Right lung (tissue), 10 donors: ENCODE measurements at places on chromosomes 5 and 9.

- DNase-seq: no peak
Observed at GRCh38 chr9:2027543-2028160, 12.5 kb downstream of the SMARCA2 start.

- no peak for DNase-seq
Observed at GRCh38 chr5:174777583-174777982, 53.2 kb downstream of the MSX2 start.

GRCh38 chr9:114691046-114691955 lies 9.3 kb upstream of the TEX48 start:
- no peak for DNase-seq

- no peak for DNase-seq
Observed at GRCh38 chr5:113776168-113776567, 262.7 kb downstream of the YTHDC2 start.

DNA sequence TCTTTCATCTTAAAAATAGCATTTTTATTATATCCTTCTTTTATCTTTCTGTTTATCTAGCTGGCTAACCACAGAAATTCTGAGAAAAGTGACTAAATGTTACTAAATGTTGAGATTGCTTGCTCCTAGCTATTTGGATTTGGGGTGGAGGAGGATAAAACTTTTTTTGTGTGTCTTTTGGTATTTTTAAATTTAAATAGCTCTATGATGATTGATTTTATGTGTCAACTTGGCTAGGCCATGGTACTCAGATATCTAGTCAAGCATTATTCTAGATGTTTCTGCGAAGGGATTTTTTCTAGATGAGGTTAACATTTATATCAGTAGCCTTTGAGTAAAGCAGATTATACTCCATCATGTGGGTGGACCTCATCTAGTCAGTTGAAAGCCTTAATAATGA lies 75.0 kb downstream of the GCNT1 start:
- no peak for DNase-seq

- no peak for DNase-seq
Observed at GRCh38 chr9:86452201-86452828, 98.1 kb upstream of the TUT7 start.

GRCh38 chr5:116572350-116573278 lies 2.0 kb downstream of the SEMA6A start:
- no peak for DNase-seq

DNA sequence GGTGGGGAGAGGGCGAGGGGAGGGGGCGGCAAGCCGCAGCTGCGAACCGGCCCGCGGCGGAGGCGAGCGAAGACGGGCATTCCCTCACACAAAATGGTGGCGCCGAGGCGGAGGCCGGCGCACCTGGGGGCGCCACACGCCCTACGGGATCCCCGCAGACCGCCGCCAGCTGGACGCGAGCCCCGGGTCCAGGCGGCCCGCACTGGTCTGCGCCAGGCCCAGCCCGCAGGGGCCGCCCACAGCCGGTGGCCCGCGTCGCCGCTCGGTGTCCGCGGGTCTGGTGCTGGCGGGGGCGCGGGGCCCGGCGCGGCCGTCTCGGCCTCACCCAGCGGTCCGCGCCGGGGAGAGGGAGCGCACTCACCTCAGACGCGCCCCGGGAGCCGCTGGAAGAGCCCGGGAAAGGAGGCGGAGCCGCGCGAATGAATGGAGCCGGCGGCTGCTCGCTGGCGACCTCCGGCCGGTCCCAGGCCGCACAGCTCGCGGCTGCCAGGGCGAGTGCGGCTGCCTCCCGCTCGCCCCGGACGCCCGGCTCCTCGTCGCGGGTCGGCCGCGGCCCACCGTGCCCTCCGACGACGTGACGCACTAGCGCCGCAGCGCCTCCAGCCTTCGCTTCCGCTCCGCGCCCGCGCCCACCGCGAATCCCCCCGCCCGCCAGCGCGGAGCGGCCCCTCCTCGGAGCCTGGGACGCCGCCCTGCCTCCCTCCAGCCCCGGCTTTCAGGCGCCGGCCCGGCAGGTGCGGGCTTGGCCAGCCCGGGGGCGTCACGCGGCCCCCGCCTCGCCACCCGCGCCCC lies at the start of gene FAM169A:
TSS of gene FAM169A (minus strand) at position 584 of the 792 bp plus-strand sequence. CDS start 24,711 bp downstream, outside the sequence.
- peak; percentile 29 for DNase-seq

- DNase-seq: no peak
Observed at GRCh38 chr5:37859805-37860204, 20.0 kb upstream of the GDNF start.

DNA sequence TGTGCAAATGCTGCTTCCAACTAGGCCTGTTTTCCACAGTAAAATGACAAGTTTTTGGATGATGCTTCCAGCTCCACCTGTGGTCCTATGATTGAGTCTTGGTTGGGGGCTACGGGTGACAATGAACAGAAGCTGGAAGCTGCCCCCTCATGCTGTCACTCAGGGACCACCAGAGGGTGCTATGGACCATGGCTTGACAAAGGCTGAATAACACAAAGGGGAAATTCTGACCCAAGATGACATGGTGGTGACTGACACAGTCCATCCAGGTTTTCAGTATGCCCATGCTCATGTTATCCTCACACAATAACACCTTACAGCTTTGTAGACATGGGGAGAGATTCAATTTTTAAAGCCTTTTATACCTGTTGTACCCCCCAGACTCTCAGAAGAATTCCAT lies 23.9 kb upstream of the SAP30L start:
- DNase-seq: no peak

- no peak for DNase-seq
Observed at GRCh38 chr9:103169798-103170197, 174.7 kb downstream of the CYLC2 start.

- no peak for DNase-seq
Observed at GRCh38 chr9:4228606-4229005, 71.3 kb downstream of the GLIS3 start.

DNA sequence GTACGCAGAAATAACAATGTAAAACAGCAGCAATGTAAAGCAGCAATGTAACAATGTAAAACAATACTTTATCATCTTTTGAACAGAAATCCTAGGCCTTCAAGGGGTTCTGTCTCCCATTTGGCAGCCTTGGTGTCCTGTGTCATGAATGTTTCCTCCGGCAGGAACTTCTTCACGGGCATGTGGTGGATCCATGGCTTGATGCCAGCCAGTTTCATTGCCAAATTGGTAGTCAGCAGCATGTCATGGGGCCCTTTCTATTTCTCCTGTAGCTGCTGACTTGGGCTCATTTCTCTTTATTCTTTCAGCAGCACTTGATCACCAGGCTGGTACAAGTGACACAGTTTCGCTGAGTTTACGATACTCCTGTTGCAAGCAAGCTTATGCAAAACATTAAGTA lies 275.3 kb downstream of the HTR1A start:
- no peak for DNase-seq

- no peak for DNase-seq
Observed at GRCh38 chr5:107135391-107135790, 535.3 kb downstream of the EFNA5 start.

- DNase-seq: no peak
Observed at GRCh38 chr9:122016744-122017143, 76.4 kb downstream of the TTLL11 start.

GRCh38 chr9:98406469-98406868 lies 151.0 kb upstream of the TBC1D2 start:
- DNase-seq: no peak

DNA sequence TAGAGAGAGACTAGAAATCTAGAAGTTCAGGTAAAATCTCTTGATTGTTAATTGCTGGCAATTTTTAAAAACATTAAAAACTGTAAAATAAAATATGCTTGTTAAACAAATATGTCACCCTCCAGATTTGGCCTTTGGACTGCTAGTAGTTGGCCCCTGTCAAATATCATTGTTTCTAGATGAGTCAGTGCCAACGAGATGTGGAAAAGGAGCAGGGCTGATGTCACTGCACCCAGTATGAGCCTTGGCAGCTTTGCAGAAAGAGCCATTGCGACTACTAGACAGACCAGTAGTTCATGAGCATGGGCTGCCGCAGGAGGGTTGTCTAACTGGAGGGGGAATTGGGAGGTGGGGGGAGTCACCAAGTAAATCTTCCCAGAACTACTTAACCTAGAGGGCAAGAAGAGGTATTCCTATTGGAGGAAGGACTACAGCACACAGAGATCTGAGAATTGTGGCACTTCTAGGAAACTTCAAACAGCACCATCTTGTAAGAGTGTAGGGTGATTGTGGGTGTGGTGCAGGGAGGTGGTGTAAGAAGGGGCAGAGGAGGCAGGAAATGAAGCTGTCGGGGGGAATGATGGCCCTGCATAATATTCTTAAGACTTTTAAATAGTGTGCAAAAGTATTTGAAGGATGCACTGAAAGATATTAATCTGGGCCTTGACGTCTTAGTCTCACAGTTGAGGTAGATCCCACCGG lies 7.1 kb upstream of the DOCK2 start:
- no peak for DNase-seq

- DNase-seq: no peak
Observed at GRCh38 chr5:63351164-63351563, 611.1 kb downstream of the HTR1A start.

GRCh38 chr9:123300554-123300953 lies 32.2 kb upstream of the STRBP start:
- no peak for DNase-seq

DNA sequence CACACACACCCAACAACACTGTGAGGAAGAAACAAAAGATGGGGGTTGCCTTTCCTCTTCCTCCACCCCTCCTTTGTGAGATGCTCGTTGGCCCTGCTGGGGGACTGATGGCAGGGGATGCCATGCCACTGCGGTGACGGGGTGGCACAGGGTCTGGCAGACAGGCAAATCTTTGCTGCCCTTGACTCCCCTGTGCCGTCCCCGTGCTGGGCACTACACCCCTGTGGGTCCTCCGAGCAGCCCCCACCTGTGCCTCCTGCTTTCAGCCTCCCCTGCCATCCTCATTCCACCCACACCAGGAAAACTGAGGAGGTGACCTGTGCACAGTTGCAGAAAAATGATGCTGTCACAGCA lies 40.2 kb upstream of the IER5L start:
- DNase-seq: no peak

- peak; percentile 3 for DNase-seq
Observed at GRCh38 chr9:83744206-83744605, 36.4 kb upstream of the UBQLN1 start.

GRCh38 chr5:42974536-42974935 lies 65.6 kb downstream of the ANXA2R start:
- DNase-seq: no peak

GRCh38 chr9:100700689-100701318 lies 122.9 kb downstream of the CAVIN4 start:
- DNase-seq: peak; percentile 13
